Stimulated activated CD8-positive, alpha-beta memory T cell treated with anti-CD3 and anti-CD28 coated beads, Interleukin-4, amount 100 ng/mL, for 4 hours (primary cell): ENCODE measurements at places on chromosomes 7 and 10.

- DNase-seq, result no peak
Observed at GRCh38 chr10:132967540-132967939, 25.2 kb upstream of the CFAP46 start.

- DNase-seq, result no peak
Observed at GRCh38 chr7:50595491-50596102, 30.4 kb upstream of the DDC start.

- no peak for DNase-seq
Observed at GRCh38 chr10:33115738-33116719, 158.0 kb upstream of the ITGB1 start.

DNA sequence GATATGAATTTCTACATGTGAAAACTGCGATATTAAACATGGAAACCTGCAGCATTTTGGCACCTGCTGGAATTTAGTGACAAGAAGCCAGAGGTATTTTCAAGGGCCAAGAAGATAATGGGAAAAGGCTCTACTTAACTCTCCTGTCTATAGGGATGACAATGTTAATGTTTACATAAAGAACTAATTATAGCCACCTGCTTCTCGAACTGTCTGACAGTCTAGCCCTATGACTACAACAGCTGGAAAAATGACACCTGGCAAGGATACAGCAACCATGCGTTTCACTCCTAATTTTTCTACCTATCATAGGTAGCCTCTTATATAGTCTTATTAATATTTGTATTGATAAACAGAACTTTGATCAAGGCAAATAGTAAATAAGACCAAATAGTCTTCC lies 49.6 kb downstream of the MAGI2 start:
- no peak for DNase-seq

GRCh38 chr10:129944456-129944855 lies 19.6 kb downstream of the EBF3 start:
- DNase-seq, result no peak

DNA sequence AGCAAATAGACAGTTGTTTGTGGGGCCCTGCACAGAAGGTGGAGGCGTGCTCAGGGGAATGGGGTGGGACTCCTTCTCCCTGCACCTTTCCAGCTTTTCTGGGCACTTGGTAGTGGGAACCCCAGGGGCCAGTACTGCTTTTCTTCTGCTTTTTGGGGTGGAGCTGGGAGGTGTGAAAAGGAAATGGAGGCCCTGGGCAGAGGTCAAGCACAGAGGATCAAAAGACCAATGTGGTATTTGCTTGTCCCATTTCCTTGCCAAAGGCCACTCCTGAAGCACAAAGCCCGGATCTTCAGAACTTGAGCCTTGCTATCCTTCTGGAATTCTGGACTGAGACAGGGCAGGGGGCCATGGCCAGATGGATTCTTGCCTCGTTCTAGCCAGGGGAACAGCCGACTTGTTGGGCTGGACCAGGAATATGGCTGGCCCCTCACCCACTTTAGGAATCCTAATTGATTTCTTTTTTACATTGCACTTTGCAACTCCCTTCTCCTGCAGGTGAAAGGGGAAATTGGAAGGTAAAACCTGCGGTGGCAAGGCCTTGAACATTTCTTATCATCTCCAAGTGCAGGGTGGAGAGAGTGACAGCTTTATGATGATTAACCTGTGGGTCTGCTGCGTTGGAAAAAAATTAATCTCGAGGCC lies 26.5 kb downstream of the ADRA2A start:
- DNase-seq, result no peak

DNA sequence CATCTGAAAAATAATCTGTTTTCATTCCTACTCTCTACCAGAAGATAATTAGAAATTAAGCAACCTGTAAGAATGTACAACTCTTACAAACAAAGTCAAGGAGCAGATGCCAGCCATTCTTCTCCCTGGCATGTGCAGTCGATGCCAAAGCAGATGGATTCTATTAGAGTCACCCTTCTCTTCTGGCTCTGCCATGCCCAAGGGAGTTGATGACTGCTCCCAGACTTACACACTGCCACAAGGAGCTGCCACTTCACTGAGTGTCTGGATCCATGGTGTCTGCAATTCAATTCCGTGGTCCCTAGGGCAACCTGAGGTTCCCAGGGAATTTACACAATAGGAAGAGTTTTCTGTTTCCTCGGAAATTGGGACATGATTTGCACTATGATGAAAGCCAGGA lies 89.1 kb upstream of the IFRD1 start:
- DNase-seq, result no peak

- no peak for DNase-seq
Observed at GRCh38 chr10:77711683-77712049, 74.1 kb upstream of the KCNMA1 start.

GRCh38 chr7:127266047-127266446 lies 13.3 kb upstream of the GRM8 start:
- no peak for DNase-seq

GRCh38 chr7:30479202-30480120 lies 877 bp upstream of the NOD1 start:
- DNase-seq, result peak; percentile 10

GRCh38 chr7:100640517-100641440 lies 573 bp downstream of the TFR2 start:
- no peak for DNase-seq

DNA sequence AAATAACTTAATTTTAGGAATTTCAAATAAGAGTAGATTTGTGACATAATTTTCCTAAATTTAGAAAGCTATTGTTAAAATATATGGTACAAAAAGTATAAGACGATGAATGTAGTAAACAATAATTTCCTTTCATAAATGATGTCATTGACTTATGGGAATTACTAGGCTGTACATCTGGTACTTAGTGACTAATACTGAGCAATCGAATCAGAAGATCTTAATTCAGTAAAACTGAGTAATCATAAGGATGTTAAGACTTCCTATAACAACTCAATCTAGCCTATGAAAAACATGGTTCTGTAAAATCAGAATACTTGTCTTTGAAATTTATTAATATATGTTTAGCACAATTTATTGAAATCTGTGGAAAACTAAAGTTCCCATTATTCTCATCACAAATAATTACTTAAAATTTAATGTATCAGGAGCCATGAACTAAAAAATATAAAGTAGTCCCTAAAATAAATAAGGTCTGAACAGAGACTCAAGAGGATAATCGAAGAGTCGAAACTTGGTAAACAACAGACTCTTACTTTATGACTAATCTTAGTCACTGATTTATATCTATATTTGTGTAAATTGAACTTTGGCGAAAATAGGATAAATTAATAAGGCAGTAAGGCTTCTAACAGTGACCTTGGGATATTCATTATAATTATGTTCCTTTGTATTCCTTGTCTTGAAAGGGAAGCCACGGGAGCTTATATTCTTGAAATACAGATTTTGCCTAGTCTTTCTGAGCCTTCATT lies 142.1 kb downstream of the HGF start:
- no peak for DNase-seq

- no peak for DNase-seq
Observed at GRCh38 chr7:157676001-157676400, 339.2 kb downstream of the DNAJB6 start.

DNA sequence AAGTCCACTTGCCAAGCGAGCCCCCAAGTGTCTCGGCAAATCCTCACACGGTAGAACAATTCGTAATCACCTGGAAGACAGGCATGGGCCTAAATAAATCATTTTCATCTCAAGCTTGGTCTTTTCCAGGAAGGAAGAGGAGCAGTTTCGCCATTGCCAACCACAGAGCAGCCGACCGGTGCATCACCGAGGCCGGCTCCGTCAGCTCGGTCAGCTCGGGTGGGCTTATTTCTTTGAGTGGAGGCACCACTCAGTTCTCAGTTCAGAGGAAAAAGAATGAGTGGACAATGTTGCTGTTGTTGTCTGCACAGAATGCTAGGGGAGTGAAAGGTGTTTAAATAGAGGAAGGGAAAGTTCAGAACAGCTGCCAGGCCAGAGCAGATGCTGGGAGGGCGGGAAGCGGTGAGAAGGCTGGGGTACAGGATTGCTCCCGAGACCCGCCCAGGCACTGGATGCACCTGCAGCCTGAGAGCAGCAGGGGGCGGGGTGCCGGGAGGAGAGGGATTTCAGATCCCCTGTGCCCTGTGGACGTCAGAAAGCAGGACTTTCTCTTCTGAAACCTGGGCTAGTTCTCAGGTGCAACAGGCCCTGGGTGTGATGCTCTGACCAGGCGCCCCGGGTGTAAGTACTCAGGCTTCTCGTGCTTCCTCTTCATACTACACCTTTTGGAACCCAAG lies 17.7 kb upstream of the IGFBP3 start:
- DNase-seq, result no peak

- no peak for DNase-seq
Observed at GRCh38 chr10:88256013-88256680, 327.0 kb downstream of the RNLS start.

DNA sequence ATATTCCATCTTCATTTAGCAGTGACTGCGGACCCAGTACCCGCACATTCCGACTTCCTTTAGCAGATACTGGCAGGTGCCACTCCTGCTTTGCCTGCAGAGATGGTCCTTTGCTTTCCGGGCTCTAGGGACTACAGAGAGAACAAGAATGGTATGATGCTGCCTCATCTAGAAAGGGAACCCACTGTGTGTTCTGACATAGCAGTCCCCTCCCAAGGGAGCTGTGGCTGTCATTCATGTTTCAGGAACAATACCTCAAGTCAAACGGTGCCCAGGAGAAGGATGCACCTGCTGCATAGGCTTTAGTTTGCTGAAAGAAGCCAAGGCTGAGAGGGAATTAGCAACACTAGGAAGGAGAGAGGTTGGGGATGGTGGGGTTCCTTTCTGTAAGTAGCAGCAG lies 15.9 kb upstream of the TMEM72 start:
- no peak for DNase-seq

DNA sequence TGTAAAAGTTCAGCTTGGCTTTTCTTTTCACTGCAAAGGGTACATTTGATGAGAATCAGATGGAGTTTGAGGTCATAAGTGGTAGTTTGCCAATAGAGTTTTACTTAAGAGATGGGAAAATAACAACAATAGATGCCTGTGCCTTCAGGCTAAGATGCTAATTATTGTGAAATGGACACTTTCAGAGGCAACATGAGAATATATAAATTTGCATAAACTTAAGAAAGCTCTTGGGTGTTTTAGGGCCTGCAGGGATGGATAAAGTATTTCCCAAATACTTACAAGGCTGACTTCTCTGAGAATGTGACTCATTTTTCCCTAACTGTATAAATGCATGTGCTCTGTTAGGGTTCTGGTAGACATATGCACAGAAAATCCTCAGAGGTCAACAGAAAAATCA lies 200.3 kb upstream of the SVIL start:
- no peak for DNase-seq

DNA sequence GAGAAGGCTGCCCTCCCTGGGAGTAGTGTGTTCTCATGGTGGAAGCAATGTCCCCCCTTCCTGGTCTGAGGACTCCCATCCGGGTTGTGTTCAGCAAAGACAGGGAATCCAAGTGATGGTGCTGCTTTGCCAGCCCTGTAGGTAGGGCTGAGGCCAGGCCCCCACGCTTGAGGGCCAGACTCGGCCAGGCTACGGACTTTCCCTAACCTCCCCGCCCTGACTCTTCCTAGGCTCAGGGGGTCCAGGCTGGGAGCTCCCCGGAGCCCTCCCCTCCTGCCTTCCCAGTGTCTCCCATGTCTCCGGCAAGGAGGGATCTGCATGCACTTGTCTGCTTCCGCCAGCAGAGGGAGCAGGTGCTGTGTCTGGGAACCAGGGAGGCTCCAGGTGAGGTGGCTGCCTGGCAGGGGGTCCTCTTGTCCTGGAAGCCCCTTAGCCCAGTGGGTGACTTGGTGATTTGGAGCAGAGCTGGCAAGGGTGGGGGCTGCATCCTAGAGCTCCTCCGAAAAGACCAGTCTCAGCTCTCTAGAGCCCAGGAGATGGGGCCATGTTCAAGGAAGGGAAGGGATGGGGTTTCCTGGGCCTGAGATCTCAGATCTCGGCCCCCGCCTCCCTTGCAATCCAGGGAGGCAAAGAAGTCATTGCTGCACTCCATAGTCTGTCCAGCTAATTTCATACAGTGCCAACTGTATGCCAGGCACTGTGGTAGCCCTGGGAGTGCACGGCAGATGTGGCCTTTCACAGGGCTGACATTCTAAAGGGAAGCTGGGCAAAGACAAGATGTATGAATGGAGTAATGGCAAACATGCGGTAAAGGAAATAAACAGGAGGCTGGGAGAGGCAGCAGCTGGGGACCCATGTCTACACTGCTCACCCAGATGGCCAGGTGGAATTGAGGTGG lies 20.3 kb upstream of the SFRP5 start:
- DNase-seq, result peak; percentile 30

- no peak for DNase-seq
Observed at GRCh38 chr10:59175538-59176240, 754 bp upstream of the PHYHIPL start.

GRCh38 chr10:89301721-89302445 lies at the start of gene IFIT2:
TSS of gene IFIT2 (plus strand) at chr10:89302046. CDS start at chr10:89302124, 78 bp downstream.
- no peak for DNase-seq

- DNase-seq, result no peak
Observed at GRCh38 chr7:121544726-121545125, 148.6 kb upstream of the FAM3C start.

- no peak for DNase-seq
Observed at GRCh38 chr7:80833289-80834268, 85.3 kb downstream of the SEMA3C start.

DNA sequence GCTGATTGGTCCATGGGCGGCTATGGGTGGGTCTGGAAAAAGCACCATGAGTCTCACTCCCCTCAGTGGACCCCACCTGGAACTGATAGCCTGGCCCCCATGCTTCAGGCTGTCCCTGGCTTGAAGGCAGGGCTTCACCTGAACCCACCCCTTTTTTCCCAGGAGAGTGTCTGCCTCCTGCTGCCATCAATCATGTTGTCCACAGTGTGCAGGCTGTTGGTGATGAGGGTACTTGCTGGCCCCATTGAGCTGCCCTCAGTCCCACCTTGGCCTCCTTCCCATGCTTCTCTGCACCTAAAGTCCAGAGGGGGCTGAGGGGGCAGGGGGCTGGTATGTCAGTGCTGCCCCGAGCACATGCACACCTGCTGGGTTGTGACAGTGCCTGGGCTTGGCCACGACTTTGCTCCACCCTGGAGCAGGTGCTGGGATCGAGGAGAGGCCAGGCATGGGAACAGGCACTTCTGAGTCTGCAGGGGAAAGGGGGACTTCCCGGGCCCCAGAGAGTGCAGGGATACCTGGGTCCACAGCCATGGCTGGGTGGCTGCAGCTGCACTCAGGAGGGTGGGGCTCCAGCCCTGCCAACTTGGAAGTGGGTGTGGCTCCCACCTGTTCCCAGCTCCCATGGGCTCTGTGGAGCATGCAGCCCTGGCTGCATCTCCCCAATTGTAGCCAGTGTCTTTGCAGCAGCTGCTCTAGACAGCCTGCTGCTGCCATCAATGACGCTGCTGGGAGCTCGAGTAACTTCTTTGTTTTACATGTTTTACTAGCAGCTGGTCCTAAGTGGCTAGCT lies 56.9 kb downstream of the ADK start:
- no peak for DNase-seq
